GM12864 (cell line): ENCODE measurements at places on chromosomes 13 and 19.

DNA sequence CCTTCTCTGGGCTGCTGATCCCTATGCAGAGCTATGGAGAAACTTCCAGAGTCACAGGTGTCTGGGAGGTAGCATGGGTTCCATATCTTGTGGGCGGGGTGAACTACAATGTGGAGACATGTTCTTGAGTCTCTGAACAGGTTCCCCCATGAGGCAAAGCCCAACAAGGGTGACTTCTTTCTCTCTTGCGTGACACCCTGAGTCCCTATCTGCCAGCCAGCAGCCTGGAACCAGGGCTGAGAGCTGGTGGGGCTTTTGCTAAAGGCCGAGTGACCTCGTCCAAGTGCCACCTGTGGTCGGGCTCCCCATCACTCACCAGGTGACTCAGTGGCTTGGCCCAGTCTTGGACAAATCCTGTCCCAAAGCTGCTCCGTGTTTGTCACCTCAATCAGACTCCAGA lies 88.0 kb upstream of the ZNF536 start:
- DNase-seq, result no peak

DNA sequence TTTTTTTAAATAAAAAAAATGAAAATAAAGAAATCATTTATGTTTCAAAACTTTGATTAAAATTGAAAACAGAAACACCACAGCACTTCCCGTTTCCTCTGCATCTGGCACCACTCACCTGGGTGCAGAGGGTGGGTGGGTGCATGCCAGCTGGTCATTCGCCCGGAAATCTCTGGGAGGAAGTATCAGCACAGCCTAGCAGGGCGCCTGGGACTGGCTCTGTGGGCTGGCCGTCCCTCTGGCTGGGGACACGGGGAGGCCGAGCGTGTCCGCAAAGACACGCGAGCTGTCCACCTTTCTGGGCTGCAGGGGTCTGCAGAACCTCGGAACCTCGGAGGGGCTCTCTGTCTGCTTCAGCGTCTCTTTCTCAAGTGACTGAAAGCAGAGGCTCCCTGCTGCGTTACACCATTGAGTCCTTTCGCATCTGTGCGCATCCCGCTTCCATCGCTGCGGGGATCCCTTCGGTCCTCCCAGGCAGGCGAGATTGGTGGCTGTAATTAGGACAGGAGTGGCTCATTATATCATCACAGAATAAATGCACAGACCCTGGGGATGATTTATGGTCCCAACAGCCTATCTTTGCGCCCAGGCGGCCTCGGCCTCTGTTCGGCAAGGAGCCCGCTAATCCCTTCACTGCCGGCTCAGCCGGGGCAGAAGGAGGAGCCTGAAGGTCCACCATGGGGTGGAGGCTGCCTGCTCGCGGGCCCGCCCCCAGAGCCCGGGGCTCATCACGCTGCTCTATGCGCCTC lies 17.2 kb downstream of the CRTC1 start:
- no peak for DNase-seq

GRCh38 chr13:106738186-106738678 lies 170.3 kb upstream of the ARGLU1 start:
- DNase-seq, result no peak

DNA sequence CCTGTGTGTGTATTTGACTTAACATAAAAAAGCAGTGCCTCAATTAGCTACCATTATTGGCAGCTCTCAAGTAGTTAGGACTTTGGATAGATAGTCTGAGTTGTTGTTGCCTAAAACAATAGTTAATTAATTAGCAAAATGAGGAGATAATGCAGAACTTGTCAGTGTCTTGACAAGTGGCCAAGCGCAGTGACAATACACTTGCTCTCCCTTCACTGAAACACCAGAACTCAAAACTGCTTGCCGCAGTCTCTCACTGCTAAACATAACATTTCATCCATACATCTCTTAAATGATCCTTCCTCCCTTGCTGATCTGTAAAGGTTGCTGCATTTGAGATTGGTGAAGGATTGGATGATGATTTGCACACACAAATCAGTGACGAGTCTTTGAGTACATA lies 61.7 kb downstream of the ARHGAP35 start:
- no peak for DNase-seq

DNA sequence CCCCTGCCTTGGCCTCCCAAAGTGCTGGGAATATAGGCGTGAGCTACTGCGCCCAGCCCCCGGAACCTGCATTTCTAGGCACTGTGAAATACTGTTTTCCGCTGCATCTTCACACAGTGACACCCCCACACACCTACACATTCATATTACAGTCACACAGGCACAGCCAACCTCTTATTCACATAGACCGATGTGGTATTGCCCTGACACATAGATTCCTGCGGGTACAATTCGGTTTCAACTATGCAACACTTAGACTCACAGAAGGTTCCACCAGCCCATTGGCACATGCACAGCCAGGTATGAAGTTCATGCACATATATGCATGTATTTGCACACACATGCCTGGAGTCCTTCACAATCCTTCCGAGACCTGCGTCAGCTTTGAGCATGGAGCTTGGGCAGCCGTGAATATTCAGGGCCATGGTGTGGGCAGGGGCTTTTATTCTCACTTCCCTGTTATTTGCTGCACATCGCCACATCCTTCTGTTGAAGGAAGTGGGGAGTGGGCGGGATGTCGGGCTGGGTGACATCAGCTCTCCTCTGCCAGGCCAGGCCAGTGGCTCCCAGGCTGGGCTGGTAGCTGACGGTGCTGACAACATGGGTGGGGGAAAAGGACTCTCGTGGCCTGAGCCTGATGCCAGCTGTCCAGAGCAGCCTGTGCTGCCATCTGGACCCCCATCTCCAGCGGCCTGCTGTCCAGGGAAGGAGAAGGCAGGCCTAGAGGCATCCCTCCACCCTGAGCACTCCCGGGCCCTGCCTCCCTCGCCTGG lies 5.4 kb upstream of the CDC37 start:
- DNase-seq, result no peak

DNA sequence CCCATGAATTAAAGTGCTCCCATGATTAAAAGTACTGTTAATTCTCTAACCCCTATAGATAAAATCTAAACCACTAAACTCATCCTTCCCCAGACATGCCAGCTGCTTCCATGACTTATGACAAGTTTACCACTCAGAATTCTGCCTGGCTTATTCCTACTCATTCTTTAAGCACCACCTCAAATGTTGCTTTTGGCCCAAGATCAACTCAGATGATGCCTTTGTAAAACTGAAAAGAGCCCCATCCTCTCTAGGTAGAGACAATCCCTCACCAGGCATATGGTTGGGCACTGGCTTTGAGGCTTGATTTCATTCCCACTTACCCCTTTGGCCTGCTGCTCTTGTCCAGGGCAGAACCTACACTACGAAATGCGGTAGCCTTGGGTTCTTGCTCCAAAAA lies 250.0 kb downstream of the DNAJC15 start:
- DNase-seq, result no peak

GRCh38 chr13:91242652-91243051 lies 104.8 kb upstream of the MIR17HG start:
- DNase-seq, result no peak

- no peak for DNase-seq
Observed at GRCh38 chr13:84137292-84137691, 255.0 kb upstream of the SLITRK1 start.

- peak; percentile 73 for DNase-seq
Observed at GRCh38 chr13:20475927-20476691, 49.5 kb downstream of the CRYL1 start.

DNA sequence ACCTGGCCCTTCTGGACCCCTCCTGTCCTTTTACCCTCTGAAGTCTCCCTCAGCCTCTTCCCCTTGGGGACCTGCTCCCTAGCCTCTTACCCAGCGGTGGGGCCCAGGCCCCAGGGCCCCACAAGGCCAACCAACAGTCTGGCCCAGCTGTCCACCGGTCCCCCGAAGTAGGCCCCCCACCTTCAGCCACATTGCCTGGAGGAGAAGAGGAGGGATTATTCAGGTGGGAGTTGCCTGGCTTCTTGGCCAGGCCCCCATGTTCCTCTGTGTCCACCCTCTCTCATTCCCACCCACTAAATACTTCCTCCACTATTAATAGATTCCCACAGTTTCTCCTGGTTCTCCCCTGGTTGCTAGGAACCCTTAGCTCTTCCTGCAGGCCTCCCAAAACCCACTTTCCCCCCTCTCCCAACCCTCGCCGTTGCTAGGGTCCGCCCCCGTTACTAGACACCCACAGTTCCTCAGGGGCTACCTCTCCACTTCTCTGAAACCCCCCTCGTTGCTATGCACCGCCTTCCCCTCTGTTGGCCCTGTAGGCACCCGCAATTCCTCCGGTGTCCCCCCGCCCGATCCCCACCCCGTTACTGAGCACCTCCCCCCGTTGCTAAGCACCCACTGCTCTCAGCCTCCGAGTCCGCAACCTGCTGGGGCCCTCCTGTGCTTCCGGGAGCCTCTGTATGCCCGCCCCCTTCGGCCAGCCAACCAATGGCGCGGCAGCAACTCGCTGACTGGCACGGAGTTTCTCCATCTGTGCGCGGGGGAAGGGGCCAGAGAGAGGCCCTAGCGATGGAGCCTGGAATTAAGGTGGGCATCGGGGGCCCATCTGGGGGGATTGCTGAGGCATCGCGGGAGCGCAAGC lies 2.0 kb downstream of the COQ8B start:
- DNase-seq, result peak; percentile 64

GRCh38 chr13:96052656-96053002 lies 572 bp downstream of the UGGT2 start:
- DNase-seq, result no peak

- DNase-seq, result no peak
Observed at GRCh38 chr13:63438951-63439350, 2023.3 kb upstream of the PCDH20 start.
